Stimulated activated CD4-positive, alpha-beta T cell treated with anti-CD3 and anti-CD28 coated beads, Interleukin-1b, Interleukin-23, amount 100 ng/mL, for 24 hours (primary cell): ENCODE measurements at places on chromosomes 3 and 15.

- DNase-seq = no peak
These were observed 1301.6 kb downstream of the SI start for GRCh38 chr3:163776743-163777142.

DNA sequence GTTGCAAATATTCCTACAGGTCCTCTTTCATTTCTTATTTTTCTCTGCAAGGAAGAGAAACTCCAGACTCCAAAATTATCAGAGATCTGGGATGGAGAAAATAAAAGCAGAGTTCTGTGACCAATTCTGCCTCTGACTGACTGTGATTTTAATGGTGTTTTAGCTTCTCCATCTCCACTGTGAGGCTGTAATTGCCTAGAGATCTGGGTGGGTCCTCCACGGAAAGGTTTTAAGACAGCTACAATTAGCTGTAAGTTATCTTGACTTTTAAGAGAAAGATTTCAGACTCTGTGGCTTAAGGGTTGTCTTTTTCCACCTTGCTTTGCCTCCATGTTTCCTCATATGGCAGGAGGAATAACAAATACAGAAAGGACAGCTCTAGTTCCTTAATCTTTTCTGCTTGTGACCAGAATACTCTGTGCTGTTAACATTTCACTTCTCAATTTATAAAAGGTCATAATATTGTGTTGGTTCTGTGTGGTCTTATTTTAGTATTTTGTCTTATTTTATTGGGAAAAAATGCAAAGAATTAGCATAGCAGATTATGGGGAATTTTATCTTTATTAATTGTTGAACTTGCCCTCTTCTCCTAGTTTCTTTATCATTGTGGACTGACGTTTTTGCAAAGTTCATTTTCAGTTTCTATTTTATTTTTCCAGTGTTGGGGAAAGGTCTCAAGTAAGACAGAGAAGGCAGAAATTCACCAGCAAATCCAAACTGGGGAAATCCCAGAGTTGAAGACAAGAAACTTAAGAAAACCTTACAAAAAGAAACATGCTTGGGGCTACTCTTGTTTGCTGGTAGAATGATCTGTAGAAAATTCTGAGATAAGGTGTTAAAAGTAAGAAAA lies 157.9 kb downstream of the RAP2B start:
- no peak for DNase-seq

- no peak for DNase-seq
These were observed 1124.2 kb downstream of the NAALADL2 start for GRCh38 chr3:175983379-175983778.

DNA sequence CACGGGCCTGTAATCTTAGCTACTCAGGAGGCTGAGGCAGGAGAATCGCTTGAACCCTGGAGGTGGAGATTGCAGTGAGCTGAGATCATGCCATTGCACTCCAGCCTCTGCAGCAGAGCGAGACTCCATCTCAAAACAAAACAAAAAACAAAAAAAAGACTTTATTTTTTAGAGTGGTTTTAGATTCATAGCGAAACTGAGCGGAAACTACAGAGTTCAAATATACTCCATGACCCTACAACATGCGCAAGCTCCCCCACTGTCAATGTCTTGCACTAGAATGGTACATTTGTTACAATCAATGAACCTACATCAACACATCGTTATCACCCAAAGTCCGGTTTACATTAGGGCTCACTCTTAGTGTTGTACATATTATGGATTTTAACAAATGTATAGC lies 2.2 kb upstream of the CRTAP start:
- no peak for DNase-seq

- no peak for DNase-seq
These were observed 437.8 kb downstream of the ZIC1 start for GRCh38 chr3:147846854-147847478.

DNA sequence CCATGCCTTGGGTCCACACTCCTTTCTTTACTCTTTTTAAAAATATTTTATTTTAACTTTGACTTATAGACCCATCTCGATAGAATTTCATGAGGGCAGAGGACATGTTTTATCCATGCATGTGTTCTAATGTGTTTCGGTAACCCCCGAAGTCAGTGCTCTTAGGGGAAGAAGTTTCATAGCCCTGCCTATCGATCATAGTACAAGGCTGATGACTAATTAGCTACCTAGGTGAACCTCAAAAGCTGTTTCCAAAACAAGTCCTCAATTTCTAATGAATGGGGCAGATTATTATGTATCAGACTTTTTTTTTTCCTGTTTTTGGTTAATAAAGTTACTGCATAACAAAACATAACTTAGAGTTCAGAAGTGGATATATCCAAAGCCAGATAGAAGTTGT lies 82.0 kb downstream of the MBNL1 start:
- DNase-seq = no peak

DNA sequence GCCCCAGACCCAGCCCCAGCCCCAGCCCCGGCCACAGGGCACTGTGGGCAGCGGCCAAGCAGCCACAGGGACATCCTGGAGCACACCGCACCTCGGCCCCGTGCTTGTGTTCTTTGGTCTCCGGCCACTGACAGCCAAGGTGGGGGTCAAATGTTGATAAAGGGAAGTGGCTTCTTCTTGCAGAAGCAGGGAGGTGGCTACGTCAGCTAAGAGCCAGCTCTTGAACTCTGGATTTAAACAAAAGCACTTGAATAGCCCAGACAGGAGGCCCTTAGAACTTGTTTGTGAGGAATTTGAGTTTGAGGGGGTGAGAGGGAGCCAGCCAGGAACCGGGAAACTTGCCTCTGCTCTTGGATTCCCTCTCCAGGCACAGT lies 135.8 kb upstream of the ABHD17C start:
- DNase-seq = no peak

DNA sequence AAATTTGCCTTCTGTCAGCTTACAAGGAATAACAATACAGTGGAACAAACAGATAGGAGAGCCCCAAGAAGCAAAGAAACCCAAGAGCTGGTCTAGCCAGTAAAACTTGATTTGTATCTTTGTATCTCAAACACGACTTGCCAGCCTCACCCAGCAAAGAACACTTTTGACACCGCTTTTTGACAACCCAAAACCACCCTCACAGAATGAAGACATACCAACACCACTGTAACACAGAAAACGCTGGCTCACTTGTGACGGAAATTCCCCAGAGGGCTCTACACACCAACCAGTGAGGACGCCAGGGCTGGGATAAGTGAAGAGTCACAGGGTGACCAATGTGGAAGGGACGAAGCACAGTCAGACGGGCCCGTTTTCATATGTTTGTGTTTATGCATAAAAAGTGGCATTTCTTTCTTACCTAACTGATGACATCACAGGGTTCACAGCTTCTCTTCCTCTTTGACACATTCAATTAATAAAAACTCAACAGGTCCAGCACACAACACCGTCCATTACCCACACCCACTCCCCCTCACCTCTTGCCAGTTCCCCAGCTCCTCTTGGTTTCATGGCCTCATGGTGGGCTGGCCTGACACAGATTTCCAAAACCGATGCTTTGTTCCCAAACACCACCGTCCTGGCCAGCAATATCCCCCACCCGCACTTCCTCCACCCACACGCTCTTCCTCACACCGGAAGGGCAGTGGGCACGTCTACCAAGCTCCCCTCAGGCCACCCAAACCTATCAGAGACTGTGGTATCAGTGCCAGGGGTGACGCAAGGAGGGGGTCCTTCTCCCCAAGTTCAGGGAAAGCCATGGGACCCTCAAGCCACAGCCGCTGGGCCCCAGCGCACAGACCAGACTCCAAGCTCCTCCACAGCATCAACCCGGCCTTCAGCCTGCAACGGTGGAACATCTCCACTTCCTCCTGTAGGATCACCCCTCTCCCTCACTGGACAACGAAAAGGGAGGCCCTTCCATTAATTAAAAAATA lies 94.2 kb downstream of the ADAMTS17 start:
- no peak for DNase-seq

- DNase-seq = no peak
These were observed 3.7 kb downstream of the GASK1A start for GRCh38 chr3:42982645-42983412.

GRCh38 chr3:57896031-57896430 lies 112.2 kb upstream of the FLNB start:
- no peak for DNase-seq

DNA sequence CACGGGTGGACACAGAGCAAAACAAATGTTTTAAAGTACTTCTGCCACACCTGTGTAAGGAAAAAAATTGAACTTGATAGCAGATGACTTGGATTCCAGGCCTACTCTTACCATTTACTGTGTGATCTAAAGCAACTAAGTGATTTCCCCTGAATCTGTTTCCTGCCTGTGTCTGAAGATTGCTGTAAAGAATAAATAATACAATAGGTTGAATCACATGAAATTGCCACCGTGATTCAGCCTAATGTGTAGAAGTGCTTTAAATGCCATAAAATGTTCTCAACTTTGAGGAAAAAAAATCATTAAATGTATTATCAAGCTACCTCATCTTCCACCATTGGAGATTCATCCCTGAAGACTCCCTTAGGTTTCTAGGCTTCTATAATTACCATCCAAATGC lies 27.6 kb upstream of the NUDT16 start:
- no peak for DNase-seq

DNA sequence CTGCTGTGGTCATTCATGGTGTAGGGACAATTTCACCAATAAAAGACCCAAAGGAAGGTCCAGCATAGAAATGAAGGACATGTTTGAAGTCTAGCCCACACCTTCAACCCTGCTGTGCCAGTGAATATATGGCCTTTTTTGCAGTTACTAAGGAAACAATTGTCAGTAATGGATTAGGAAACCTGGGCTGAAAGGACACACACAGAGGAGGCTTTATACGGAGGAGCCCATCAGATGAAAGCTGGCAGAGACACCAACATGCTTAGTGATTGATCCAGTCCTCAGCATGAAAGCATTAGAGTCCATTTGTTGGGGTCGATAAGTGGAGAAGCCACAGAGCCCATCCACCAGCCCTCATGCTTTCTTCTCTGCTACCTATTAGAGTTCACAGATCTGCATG lies 584.3 kb downstream of the AGBL1 start:
- no peak for DNase-seq

DNA sequence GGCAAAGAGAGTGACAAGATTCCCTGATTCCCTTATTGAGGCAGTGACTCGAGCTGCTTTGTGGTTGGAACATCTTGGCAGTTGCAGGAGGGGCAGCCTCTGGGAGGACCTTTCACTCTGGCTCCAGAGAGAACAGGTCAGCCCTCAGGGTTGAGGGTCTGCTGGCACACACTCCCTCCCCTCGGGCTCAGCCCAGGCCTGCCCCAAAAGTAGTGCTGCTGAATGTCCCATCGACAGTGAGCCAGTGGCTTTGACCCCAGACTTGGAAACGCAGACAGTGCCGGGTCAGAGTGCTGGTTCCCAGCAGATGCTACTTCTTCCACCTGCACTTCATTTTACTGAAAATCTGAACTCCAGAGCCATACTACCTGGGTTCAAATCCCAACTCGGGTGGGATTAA lies 25.6 kb upstream of the ATP2B2 start:
- no peak for DNase-seq
